BE2C (cell line): ENCODE measurements at places on chromosomes 11 and 22.

GRCh38 chr11:804599-804964 lies 449 bp downstream of the PIDD1 start:
- DNase-seq, result no peak

DNA sequence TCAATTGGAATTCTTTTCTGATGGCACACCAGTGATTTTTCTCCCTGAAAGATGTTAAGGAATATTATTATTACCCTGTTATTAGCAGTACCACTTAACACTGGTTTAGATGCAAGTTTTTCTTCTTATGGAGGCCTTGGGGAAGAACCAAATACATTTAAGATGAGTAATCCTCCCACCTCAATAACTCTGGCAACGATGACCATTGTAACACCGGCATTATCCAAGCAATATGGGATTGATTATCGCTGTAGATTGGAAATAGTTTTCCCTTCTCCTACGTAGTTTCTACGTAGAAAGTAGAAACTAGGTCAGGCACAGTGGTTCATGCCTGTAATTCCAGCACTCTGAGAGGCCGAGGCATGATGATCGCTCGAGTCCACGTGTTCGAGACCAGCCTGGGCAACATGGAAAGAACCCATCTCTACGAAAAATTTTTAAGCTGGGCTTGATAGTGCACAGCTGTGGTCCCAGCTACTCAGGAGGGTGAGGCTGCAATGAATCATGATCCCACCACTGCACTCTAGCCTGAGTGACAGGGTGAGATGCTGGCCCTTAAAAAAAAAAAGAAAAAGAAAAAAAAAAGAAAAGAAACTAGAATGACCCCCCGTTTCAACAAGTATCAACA lies 45.5 kb downstream of the PACSIN2 start:
- DNase-seq, result no peak

GRCh38 chr11:92810423-92811064 lies 158.9 kb upstream of the MTNR1B start:
- DNase-seq, result no peak

- no peak for DNase-seq
These were observed 148.2 kb upstream of the ARHGAP20 start for GRCh38 chr11:110860461-110860860.

DNA sequence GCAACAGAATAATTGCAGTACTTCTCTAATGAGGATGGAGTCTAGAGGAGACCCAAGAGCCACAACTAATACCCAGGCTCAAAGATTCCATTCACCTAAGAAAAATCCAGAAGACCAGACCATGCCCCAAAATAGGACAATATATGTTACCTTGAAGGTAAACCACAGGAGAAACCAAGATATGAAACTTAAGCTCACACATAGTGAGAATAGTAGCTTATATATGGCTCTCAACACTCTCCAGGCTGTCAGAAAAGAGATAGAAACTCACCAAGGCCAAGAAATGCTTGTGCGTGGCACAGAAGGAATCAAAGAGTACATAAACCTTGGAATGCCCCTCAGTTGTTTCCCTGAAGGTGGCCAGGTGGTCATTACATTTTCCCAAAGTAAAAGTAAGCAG lies 9.1 kb downstream of the FAM111A start:
- no peak for DNase-seq

- no peak for DNase-seq
These were observed 88.4 kb upstream of the GNAZ start for GRCh38 chr22:22981670-22982571.

GRCh38 chr22:42684462-42685195 lies 35.4 kb upstream of the CYB5R3 start:
- no peak for DNase-seq

DNA sequence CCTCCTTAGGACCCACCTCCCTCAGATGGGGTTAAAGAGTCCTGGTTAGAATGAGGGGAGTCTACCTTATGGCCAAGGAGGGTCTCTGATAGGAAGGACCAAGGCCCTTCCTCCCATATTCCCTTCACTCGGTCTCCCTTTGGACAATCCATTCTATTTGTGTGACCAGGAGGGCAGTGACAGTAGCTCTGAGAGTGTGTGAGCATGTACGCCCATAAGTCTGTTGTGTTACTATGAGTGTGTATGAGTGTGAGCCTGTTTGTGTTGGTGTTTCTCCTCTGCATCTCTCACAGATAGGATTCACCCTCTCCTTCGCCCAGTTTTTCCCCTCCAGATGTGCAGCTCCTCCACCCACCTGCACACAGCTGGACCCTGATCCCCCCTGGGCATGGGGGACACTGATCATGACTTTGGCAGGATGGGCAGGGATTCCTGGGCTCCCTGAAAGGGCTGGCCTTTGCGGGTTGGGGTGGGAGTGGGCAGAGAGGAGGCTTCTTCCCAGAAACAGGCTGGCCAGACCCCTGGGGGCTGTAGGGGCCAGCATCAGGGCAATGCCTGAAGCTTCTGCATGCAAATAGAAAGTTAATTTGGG lies 14.5 kb downstream of the PHLDB1 start:
- DNase-seq, result no peak

GRCh38 chr11:14417186-14417585 lies 58.2 kb upstream of the RRAS2 start:
- no peak for DNase-seq

DNA sequence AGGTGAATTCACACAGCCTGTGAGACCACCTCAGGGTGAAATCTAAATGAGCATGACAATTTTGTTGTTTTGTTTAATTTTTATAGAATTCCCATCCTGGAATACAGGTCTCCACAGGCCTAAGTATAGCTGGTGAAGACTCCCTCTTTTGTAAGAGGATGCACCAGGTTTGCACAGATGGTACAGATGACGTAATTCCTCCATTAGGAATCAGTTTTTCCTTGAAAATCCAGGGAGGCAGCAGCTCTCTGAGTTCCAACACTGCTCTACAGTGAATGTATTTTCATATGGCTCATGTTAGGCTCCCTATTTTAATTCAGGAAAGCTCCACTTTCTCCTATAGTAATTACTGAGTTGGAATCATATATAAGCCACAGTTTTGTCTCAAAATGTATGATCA lies 47.2 kb downstream of the USP28 start:
- no peak for DNase-seq

DNA sequence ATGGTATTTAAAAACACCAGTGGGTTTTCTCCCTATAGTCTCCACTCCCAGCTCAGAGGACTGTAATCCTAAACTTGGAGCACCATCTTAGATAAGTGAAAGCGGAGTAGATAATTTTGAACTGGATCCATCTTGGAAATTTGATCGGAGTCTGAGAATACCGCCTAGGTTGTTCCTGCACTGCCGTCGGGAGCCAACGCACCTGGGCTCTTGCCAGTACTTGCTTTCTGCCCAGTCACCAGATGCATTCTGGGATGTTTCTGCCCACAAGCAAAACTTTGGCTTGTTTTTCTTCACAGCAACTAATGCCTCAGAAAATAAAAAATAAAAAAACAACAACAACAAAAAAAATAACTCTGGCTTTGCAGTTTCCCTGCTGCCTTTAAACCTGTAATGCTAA lies 113.0 kb upstream of the MTMR2 start:
- DNase-seq, result no peak

DNA sequence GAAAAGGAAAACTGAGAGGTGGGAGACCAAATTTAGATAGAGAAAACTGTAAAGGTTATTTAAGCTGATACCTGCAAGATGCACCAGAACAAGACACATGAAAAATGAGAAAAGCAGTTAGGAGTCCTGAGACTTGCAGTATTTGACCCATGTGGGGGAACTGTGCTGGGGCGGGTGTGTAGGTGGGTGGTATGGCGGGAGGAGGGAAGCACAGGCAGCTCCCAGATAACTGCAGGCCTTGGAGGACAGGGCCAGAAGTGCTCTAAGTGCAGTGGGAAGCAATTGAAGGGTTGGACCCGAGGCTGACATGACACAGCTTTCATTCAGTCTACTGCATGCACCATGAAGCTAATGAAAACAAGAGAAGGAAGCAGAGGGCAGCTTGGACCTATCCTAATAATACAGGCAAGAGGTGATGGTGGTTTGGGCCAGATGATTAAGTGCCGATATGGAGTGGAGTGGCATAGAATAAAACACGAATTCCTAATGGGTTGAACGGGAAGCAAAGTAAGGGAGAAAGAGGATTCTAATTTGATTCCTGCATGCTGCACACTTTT lies 48.0 kb upstream of the ANO3 start:
- DNase-seq, result no peak
